Jurkat, Clone E6-1 (cell line): ENCODE measurements at places on chromosomes 3 and 15.

- no peak for DNase-seq
These were observed 85.1 kb downstream of the CCK start for GRCh38 chr3:42180901-42181300.

- DNase-seq: peak; percentile 15
These were observed 104.3 kb downstream of the MEX3B start for GRCh38 chr15:81941479-81941878.

DNA sequence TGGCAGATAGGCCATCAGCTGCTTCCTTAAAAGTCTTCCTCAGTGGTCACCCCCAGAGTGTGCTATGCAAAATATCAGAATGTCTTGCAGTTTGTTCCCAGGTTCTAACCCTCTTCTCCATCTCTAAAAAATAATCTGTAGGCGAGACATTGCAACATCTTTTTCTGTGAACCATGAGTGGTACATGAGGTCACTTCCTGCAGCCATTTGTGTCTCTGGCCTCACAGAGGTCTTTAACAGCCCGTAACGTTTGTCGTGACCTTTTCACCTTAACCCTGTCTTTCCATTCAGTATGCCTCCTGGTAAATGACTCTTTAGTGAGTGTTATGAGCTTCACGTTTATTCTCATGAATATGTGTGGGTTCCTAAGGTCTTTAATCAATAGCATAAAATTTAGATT is 145.4 kb downstream of the KLHL25 start:
- no peak for DNase-seq

GRCh38 chr3:65048151-65048550 is 360.4 kb upstream of the ADAMTS9 start:
- DNase-seq: no peak

GRCh38 chr3:159501029-159501428 is 487.6 kb upstream of the IL12A start:
- DNase-seq: no peak

DNA sequence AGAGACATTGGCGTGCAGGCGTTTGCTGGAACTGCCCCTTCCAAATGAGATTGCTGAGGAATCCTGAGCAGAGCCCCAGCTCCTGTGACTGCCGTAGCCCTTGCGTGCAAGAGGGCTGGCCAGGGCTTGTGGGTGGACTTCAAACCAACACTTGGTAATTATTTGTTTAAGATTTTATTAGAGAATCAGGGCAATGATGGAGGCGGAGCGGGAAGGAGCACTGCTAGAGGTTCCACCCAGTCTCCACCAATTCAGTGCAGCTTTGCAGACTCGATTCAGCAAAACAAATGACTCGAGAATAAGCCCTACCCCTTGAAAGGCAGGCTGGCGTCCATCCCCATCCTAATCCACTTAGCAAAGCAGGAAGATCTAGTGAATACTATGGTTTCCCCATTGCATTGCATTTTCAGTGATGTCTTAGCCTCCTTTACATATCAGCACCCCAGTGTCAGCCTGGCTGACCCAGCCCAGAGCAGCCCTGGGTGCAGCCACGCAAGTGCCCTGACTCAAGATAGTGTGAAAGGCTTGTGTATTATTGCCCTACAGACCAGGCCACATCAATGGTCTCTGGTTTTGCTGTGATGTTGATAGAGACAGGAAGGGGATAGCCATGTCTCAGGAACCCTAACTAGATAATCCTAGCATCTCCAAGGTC is 26.0 kb downstream of the GLDN start:
- DNase-seq: no peak

- DNase-seq: no peak
These were observed 68.5 kb upstream of the PLCL2 start for GRCh38 chr3:16816048-16816780.

GRCh38 chr3:129756871-129757270 is 136.6 kb downstream of the TMCC1 start:
- DNase-seq: no peak

DNA sequence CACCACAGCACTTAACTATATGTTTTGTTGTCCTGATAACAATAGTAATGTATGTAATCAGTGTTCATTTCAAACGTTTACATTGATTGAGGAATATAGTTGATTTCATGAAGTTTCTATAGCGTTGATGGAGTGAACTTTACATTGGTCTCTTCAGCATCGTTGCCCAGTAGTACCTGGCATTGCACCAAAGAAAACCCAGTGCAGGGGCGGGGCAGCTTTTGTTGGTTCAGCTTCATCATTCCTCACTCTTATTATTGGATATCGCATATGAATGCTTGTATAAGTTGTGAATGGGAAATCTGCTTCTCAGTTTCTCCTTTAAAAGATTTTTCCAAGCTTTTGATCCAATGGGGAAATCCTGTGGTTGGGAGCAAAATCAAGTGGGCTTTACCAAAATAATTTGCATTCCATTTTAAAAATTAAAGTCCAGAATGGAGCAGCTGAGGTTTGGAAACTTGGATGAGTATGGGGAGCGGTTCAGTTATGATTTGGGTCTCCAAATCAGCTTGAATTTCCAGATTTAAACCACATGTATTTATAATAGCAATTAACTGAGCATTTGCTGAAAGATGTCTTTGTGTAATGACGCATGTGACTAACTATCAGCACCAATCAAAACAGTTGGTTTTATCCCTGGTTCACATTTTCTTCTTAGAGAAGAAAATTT is 213.7 kb downstream of the ALCAM start:
- DNase-seq: no peak

GRCh38 chr3:161576714-161577510 is 80.3 kb downstream of the OTOL1 start:
- DNase-seq: no peak

DNA sequence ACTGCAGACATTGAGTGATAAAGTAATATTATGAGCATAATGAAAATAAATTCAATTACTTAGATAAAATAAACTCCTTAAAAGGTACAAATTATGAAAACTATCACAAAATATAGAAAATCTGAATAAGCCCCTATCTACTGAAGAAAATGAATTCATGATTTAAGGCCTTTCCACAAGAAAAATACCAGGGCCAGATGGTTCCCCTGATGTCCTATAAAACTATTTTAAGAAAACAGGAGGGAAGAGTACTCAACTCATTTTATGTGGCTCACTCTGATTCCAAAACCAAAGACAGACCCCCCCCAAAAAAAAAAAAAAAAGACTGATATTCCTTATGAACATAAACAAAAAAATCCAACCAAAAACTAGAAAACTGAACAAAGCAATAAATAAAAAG is 59.9 kb downstream of the ADAM10 start:
- DNase-seq: no peak

- DNase-seq: no peak
These were observed 8.2 kb downstream of the ALG3 start for GRCh38 chr3:184240384-184241140.

DNA sequence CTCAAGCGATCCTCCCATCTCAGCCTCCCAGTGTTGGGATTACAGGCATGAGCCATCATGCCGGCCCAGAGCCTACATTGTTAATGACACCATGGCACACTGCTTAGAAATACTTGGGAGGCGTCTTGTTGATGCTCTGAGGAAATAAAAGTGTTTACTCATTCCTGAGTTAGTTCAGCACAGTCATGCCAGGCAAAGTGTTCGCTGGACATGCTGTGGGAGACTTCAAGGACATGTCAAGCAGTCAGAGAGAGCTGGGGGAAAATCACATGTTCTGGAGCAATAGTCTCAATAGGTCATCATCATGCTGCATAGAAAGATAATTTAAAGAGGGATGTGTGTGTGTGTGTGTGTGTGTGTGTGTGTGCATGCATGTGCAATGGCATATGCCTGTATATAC is 37.5 kb downstream of the TTC23 start:
- DNase-seq: no peak

DNA sequence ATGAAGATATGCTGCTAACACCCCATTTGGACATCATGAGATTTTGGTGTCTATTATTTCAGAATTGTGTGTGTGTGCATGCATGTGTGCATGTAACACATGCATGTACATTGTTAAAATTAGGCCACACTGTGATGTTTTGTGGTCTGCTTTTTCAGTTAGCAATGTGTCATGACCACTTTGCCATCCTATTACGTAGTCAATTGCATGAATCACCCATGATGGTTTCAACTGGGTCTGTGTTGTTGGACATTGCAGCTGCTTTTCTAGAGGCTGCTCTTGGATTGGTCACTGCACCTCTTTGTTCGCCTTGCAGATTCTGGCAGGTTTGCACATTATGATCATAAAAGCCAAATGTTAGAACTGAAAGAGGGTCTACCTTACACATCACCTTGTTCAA is 101.0 kb upstream of the THBS1 start:
- no peak for DNase-seq

GRCh38 chr3:94004301-94004910 is 24.0 kb downstream of the STX19 start:
- peak; percentile 62 for DNase-seq

DNA sequence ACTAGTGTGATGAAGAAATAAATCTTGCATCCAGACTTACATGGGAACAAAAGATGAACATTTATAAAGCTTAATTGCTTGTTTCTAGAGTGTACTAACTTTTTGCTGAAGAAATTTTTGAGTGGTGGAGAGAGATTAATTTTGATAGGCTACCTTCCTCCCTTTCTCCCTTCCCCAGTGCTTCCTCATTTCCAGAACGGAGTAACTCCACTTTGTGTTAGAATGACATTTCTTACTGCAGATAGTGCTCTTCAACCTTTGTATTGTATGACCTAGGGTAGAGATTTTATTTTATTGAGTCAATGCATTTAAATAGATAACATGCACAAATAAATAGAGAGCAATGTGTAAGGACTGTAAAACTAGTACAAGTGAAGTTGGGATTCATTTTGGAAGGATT is 1.9 kb downstream of the ATP1B3 start:
- DNase-seq: no peak

DNA sequence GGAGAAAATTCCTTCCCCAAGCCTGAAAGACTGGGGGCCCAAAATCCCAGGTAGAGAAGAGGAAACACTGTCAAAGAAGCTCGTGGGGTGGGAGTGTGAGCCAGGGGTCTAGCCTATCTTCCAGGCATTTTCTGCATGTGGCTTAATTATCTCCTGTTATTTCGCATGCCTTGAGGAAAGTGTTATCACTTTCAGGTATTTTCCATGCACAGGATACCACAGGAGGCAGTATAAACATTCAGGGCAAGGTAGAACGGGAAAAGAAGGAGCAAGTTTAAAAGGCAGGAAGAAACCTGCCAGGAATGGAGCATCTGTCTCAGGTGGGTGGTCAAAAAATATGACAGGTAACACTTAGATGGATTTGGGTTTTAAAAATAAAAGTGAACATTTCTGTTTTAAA is 575.3 kb upstream of the ZNF385D start:
- no peak for DNase-seq

DNA sequence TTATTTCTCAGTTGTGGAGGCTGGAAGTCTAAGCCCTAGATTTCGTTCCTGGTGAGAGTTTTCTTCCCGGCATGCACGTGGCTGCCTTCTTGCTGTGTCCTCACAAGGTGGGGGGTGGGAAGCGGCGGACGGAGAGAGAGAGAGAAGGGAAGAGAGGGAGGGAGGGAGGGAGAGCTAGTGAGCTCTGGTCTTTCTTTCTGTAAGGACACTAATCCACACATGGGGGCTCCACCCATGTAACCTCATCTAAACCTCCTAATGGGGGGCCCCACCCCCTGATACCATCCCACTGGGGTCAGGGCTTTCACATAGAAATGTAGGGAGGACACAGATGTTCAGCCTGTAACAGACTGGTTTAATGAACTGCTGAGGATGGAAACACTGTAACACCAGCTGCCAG is 7.3 kb downstream of the FBLN2 start:
- no peak for DNase-seq

DNA sequence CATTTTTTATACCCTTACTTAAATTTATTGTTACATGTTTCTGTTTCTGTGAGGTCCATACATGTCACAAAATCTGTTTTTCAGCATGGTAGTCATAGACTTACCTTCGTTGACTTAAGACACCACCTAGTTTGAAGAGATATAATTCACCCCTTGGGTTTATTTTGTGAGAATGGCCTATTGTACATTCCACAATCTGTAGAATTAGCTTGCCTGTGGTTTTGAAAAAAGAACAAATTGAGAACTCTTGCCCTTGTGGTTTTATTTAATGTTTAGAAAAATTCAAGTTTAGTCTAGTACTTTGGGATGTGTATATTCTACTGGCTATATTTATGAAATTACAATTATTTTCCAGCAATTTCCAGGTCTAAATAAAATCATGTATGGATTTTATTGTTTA is 31.6 kb downstream of the FILIP1L start:
- DNase-seq: no peak

- DNase-seq: no peak
These were observed 23.4 kb upstream of the MAP4 start for GRCh38 chr3:48039487-48040190.

- no peak for DNase-seq
These were observed 94.7 kb upstream of the RNF7 start for GRCh38 chr3:141643391-141643790.

DNA sequence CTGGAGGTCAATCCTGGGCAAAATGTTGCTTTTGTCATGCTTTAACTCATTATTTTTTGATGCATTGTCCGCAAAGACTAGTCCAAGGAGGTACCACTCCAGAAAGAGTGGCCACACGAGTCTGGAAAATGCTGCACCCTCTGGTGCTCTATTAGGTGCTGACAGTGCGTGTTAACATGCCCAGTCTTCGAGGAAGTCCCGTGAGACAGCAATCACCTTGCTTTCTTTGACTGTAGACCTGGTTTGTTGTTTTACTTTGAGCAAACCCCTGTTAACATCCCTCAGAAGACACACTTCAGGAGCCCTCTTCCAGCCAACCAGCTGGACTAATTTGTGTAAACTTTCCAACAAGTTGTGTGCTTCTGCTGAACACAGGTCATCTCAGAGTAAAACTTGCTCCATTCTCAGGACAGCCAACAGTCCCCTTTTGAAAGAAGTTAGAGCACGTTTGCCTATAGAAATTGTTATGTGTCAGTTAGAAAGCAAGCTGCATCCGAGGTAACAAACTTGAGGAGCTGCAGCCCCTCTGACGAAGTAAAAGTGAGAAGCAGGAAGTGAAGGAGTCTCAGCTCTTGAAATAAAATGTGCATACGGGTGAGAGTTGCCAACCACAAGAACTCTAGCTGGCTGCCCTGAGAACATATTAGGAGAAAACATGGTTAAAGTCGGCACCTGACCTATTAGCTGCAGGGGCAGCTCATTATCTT is 205.0 kb downstream of the LPP start:
- peak; percentile 53 for DNase-seq

- DNase-seq: no peak
These were observed 126.9 kb downstream of the CCNL1 start for GRCh38 chr3:157033001-157033400.

DNA sequence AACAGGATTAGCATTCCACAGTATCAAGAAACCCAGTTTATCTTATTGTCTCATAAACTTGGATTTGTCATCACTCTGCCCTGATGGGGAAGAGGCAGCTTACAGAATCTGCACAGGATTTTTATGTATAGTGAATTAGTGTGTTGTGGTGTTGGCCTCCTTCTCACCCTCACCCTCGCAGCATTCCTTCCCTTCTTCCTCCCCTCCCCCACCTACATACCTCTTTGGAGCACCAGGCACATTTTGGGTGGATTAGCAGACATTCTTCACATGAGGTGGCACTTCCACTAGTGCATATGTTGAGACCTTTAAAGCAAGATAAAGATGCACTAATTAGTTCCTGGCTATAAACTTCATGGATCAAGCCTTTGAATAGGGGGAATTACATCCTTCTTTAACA is 13.9 kb downstream of the ITGB5 start:
- no peak for DNase-seq

- DNase-seq: no peak
These were observed 9.3 kb downstream of the HOMER2 start for GRCh38 chr15:82943176-82943575.
